GM12891 (cell line): ENCODE measurements at places on chromosomes 13 and 19.

DNA sequence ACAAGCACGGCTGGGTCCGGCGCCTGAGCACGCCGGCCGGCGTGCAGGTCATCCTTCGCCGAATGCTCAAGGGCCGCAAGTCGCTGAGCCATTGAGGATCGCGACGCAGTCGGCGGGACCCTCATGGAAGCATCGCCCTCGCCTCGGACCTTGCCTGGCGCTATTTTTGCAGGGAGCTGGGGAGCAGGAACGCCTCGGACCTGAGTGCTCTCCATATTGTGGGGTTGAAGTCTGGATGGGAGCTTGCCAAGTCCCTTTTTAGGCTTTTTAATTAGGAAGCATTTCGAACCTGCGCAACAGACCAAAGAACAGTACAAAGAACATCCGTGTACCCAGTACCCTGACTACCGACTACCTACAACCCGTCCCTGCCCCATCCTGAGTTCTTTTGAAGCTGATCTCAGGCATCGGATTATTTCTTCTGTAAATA, 628 bp downstream of the MRPL34 start:
- no peak for DNase-seq

- no peak for DNase-seq
These were observed 9.5 kb downstream of the TUBA3C start for GRCh38 chr13:19172007-19172646.

GRCh38 chr19:33903489-33903850, 106.8 kb downstream of the KCTD15 start:
- DNase-seq = no peak

DNA sequence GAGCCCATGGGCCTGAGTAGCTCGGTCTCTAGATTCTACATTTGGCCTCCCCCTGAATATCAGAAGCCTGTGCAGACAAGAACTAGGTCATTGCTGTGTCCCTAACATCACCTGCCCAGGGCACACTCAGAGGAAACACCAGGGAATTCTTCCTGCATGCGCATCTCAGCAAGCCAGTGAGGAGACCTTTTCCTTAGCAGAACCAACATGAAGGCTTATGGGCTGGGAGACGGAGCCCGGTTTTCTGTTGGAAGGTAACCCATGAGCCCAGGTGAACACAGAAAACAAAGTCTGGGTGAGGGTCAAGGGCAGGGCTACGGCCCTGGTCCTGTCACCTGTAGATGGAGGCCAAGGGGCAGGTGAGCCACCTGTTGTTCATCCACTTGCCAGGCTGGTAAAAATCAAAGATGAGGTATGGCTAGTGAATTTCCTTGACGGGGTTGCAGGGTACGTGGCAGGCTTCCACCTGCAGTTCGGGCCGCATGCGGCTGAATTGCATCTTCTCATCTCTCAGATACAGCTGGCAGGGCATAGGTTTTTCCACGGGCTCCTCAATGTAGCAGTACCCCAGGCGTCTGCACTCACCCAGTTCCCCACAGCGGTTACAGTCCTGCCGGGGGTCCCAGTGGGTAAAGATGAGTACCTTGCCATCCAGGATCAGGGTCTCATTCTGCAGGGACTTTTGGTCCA, 3.6 kb upstream of the FAM187B start:
- DNase-seq = no peak

- no peak for DNase-seq
These were observed 106.1 kb downstream of the RGCC start for GRCh38 chr13:41563341-41563983.

DNA sequence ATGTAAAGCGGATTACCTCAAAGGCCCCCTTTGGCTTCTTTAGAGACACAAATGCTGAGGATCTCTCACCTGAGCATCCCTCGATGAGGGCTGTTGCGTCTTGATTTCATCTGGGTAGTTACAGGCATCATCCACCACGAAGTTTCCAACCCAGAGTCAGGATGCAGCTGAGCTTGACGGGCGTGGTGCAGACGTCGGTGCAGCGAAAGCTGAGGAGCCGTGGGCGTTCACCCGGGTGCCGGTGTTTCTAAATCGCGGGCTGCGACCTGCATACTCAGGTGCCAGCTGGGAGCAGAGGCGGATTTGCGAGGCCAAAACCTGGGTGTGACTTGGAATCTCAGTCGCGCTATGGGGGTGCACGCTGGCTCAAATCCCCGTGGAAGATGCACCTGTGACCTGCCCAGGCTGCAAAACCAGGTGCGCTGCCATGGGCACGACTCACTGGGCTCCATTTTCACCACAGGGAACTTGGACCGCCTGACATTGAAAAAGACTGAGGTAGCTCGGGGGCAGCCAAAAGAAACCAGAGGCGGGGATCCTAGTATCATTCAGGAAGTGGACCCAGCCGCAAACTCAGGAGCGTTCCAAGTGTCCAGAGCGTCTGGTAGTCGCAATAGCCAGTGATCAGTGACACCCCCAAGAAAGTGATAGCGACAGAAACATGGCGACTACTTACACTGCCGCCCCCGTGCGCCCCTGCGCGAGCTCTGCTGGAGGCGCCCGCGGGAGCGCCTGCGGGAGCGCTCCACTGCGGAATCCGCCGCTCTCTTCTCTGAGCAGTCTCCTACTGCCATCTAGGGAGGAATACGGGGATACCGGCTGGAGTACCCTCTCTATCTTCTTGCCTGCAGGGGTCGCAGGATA, 36.4 kb upstream of the IGFL4 start:
- peak; percentile 43 for DNase-seq

- no peak for DNase-seq
These were observed 504.9 kb downstream of the FGF9 start for GRCh38 chr13:22175815-22176214.

DNA sequence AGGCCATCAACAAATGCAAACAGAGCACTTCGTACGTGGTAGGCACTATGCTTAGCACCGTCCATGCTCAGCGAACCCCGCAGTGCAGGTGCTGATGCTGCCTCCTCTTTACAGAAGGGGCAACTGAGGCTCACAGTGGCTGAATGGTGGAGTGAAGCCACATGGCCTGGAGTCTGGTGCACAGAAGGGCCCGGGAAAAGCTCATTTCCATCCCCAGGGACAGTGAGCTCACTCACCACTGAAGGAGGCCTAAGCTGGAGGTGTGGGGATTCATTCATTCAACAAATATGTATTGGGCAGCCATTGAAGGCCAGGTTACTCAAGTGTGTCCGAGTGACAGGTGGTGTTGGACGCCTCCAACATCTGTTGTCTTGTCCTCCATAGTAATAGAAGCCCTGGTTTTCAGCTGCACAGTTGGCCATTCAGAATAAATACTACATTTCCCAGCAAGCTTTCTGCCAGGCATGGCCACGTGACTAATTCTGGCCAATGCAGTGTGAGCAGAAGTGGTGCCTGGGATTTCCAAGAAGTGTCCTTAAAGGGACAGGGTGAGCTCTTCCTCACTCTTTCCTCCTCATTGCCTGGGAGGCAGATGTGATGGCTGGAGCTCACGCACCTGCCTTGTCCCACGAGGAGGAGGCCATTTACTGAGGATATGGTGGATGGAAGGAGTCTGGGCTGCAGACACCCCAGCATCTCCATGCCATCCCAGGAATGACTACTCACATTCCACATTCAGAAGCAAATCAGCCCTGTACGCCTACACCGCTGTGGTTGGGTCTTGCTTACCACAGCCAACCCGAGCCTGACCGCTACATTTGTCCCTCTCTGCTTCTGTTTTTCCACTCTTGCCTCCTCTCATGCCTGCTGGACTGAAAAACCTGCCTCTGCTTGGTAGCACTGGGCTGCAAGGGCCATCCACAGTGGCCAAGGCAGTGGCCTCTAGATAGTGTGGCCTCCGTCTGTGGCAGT, 2.3 kb upstream of the ZNRF4 start:
- DNase-seq = no peak

GRCh38 chr13:98509271-98510155, 67.4 kb downstream of the STK24 start:
- DNase-seq = no peak

DNA sequence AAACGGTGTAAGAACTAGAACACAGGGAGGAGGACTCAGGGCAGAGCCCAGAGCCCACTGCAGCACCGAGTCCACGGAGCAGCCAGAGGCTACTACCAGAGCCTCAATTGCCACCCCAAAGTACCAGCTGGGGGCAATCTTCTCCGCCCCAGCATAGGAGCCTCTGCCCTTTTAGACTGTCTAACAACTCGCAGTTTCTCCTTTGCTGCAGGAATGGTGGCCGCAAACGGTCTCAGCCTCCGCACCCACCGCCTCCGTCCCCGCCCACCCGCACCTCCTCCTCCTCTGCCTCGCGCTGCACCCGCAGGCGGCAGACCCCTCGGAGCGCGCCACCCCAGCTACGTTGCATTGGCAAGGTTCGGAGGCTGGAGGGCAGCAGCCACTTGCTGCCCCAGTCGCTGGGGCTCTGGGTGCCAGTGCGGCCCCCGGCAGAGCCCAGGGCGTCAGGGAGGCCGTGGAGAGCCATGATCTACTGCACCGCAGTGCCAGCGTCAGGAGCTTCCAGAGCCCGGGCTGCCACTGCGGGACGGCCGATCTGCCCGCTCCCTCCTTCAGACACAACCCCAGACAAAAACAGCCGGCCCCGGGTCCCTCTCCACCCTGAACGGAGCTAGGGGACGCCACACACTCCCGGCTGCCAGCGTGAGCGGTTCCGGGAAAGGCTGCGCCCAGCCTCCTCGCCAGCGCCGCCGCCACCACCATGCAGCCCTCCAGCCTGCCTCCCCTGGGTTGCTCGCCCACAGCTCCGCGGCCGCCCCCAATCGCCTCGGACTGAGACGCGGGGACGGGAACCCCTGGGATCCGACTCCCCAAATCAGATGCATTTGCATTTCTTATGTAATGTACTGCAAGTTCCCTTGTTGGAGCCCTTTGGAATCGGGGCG, 1.8 kb downstream of the FGF14 start:
- no peak for DNase-seq

DNA sequence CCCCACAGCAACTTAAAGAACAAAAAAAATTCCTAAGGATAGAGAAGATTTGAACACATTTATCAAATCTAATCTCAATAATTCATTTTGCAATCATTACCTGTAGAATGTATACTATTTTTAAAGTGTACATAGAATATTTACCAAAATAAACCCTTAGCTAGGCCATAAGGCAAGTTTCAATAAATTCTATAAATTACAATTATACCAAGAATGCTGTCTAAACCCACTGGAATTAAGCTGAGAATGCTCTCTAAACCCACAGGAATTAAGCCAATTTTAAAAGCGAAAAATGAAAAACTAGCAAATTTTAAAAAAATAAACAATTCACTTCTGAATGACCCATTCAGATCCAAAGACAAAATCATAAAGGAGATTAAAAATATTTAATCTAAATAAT, 540.4 kb upstream of the NBEA start:
- DNase-seq = no peak

DNA sequence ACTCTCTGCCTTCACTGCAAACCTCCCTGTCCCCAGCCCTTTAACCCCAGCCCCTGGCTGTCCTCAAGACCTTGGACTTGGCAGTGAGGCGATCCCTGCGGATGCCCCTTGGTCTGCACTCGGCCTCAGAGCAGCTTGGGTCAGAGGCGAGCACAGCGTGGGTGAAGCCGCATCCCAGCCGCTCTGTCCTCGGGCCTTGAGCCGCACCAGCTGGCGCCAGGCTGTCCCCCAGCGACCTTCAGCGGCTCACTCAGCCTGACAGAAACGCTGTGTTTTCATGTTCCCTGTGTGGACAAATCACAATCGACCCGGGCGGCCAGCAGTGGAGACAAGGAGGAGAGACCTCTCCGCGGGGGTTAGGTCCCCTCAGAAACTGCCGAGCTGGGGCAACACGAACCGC, 52.0 kb downstream of the GNG7 start:
- no peak for DNase-seq

- no peak for DNase-seq
These were observed 27.3 kb downstream of the ZNF430 start for GRCh38 chr19:21047716-21048115.
